ENCODE measurements at places on chromosomes 5 and 9.
A peak's percentile ranks its signal among the peaks of the same experiment; 100 is the strongest.

DNA sequence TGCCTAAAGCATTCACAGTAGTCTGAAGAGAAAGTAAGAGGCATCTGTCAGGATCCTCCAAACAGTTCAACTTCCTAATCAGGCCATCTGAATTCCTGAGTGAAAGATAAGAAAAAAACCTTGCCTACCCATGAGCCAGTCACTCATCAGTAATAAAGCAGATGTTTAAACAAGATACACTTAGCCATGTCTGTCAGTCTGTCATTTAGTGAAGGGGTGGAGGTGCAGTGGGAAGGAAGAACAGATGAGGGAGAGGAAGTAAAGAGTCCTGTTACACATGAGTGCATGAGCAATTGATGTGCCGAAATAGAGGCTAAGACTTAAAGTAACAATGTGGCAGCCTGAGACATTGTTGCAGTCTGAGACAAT lies 29.9 kb upstream of the DMRTA1 start:
- no peak for DNase-seq

- no peak for DNase-seq
Measured at GRCh38 chr5:318341-318897, 3.1 kb upstream of the AHRR start.

- DNase-seq, result no peak
Measured at GRCh38 chr9:134369416-134370212, 43.4 kb downstream of the RXRA start.

DNA sequence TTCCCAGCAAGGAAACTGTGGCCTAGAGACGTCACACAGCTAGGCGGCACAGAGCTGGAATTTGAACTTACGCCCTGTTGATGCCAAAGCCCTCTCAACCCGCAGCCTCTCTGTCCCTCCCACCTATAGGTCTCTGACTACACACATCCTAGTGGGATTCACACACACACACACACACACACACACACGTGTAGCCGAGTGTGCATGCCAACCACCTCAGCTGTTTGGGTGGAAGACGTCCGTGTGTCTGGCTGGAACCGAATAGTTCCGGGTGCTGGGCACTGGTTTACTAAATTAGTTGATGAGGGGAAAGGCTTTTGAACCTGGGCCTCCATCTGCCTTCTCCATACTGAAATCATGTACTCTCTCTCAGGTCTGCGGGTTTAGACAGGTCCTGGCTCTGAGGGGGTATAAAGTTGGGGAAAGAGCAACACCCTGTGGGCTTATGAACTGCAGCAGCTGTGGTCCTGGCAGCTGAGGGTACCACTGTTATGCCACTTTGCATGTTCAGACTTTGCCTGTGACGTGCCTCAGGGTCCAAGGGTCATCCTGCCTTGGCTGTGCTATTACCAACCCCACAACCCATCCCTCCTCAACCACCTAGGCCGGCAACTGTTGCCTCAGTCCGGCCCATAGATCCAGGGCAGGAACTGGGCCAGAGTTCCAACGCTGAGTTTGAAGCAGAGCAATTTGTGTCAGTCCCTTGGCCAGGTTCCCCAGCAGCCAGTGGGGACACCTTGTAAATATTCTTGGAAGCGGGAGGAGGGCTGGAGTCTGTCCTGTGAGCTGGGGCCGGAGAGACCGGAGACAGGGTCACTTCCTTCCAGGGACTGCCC lies 50.5 kb downstream of the PSD2 start:
- DNase-seq, result no peak

DNA sequence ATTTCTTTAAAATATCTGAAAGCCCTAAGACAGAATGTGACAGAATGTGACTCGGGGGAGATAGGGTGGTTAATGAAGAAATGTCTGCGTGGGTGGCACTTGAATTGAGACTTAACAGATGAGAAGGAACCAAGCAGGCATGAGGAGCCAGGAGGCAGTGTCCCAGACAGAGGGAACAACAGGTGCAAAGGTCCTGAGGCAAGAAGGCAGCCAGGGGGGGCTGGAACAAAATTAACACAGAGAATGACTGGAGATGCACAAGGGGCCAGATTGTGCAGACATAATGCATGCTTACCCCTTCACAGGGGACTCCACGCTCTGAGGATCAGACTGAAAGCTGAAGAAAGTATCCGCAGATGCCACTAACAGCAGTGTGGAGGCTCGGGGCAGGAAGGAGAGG lies 1.7 kb downstream of the LMAN2 start:
- DNase-seq, result no peak

GRCh38 chr5:9801908-9802307 lies 171.8 kb upstream of the TAS2R1 start:
- no peak for DNase-seq

- DNase-seq, result no peak
Measured at GRCh38 chr9:31541721-31542281, 842.6 kb upstream of the ACO1 start.

DNA sequence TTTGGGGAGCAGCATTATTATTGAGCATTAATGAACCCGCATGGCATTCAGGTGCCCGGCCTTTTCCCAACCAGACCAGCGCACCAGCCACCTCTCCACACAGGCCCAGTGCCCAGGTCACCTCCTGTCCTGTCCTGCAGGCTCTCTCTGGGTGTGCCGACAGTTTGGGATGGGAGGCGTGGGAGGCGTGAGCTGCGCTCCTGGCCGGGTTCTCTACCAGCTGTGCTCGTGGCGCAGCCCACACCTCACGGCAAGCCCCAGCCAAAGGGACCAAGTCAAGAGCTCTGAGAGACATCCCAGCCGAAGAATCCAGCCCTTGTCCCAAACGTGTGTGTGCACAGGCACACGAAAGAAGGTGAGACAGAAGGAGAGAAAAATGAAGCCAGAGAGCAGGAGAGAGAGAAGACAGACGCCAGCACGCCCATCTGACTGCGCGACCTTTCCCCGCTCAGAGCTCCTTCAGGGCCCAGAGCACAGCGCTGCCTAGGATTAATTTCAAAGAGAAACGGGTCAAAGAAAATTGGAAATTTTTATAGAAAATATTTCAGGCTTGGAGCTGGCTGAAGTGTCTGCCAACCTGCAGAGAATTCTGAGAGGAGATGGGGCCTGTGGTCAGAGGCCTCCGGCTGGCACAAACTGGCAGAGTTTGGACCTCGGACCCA lies 81.7 kb downstream of the ADAMTS2 start:
- peak; percentile 28 for DNase-seq

DNA sequence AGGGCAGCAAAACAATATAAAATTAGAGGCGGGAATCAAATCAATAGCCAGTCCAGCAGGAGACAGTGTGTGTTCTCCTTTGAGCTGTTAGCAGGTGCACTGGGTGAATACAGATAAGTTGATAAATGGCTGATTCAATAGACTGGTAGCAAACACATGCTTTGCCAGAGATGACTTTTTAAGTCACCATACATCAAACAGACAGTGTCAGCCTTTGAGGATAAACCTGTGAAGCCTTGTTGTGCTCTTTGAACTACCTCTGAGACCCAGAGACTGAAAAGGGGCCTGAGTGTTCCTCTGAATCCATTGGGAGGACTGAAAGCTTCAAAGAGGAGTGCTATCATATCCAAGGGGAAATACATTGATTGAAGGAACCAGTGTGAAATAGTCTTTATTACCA lies 301.9 kb downstream of the RASEF start:
- DNase-seq, result no peak

DNA sequence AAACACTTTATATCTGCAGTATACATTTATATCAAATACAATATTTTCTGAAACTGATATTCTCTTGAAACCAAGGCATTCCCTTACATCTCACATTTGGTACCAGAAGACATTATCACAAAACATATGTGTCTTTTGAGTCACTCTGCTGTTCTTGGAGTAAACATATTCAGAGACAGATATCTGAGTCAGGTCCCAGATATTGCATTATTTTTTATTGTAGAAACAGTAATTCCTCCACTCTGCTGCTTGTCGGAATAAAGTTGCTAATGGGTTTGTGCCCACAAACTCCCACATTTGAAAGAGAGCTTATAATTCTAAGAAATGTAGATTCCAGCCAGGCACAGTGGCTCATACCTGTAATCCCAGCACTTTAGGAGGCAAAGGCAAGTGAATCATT lies 261.1 kb upstream of the DAPK1 start:
- no peak for DNase-seq

Measured in H9 (cell line).